ENCODE measurements at places on chromosomes 3 and 15.

- DNase-seq, result no peak
Observed at GRCh38 chr3:182420741-182421140, 372.6 kb upstream of the ATP11B start.

DNA sequence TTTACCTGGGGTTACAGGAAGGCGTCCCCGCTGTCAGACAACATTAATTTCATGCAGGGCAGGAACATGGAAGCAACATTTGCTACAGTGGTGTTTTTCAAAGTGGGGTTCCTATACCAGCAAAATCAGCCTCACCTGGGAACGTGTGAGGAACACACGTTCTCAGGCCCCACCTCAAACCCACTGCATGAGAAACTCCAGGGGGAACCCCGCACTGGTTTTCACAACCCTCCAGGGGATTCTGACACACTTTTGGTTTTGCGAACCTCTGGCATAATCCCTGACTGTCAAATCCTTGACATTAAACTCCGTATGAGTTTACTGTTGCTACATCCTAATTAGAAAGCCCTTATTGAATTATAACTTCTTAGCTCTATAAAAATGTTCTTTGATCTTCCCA, 127.7 kb downstream of the LRRK1 start:
- DNase-seq, result no peak

GRCh38 chr3:102353805-102354204, 81.0 kb upstream of the ZPLD1 start:
- no peak for DNase-seq

DNA sequence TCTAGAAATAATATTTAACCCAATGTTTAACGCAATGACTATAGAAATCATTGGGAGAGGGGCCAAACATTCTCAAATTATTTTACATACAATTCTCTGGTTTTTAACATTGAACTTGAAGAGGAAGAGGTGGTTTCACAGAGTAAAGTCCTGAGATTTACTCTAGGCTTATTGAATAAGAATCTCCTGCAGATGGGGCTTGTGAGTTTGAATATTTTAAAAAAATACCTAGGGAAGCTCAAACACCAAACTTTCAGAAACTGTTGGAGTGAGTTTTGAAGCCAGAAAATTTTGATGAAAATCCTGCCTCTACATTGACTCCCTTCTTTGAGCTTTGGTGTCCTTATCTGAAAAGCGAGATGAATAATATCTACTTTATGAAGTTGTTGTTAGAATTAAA, 906.6 kb downstream of the TUSC7 start:
- peak; percentile 30 for DNase-seq

DNA sequence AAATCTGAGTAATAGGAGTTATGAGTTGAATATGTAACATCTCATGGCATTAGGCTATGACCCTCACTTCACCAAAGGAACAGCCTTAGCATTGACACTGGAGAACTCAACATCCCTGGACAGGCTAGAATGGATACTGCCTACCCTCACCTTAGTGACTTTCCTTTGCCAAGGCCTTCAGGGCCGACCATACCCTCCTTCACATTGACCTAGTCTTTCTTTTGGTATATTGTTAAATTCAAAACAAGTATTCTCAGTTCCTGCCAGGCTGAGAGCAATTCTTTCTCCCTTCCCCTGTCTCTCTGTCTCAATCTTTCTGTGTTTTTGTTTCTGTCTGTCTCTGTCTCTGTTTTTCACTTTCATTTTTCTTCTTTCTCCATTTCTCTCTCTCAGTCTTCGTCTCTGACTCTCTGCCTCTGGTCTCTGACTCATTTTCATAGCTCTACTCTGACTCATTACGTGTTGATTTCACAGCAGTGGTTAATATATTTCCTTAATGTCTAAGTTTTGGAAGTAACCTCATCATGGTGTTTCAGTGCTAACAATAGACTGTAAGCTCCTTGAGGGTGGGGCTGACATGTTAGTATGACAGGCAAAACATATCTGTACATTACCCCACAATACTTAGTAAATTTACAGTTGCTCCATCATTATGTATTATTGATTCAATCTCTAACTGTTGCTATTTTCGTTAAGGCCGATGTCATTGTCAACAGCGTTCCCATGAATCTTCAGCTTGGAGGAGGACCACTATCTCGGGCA, 32.5 kb downstream of the PARP15 start:
- peak; percentile 78 for DNase-seq

- DNase-seq, result no peak
Observed at GRCh38 chr3:109387201-109387600, 49.9 kb upstream of the DPPA4 start.

DNA sequence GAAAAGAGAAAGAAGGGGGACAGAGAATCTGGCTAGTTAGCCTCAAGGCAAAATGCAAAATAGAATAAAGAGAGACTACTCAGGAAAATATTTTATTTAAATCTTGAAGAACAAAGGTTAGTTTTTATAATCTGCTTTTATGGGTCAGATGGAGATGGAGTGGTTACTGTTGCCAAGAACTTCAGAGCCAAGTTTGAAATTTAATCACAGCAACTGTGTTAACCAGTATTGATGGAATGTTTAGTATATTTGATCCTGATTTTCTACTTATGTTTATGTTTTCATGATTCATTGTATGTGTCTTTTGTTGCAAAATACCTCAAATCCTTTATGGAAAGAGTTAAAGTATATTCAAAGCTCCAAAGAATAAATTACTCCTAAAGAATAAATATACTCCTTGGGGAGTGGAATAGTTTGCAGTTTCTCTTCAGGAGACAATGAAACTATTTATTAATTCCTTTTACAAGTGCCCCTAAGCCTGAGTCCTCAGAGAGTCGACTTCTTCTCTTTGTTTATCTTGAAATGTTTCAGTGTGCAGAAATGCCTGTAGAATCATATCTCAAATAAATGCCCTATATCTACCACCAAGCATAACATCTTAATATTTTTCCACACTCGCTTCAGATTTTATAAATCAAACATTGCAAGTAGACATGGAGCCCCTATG, 60.9 kb upstream of the THSD4 start:
- no peak for DNase-seq

- DNase-seq, result no peak
Observed at GRCh38 chr3:87615506-87615905, 339.1 kb upstream of the POU1F1 start.

GRCh38 chr3:144189044-144189443, 217.4 kb downstream of the DIPK2A start:
- DNase-seq, result peak; percentile 52

GRCh38 chr3:37920156-37920699, 58.5 kb downstream of the CTDSPL start:
- DNase-seq, result no peak

DNA sequence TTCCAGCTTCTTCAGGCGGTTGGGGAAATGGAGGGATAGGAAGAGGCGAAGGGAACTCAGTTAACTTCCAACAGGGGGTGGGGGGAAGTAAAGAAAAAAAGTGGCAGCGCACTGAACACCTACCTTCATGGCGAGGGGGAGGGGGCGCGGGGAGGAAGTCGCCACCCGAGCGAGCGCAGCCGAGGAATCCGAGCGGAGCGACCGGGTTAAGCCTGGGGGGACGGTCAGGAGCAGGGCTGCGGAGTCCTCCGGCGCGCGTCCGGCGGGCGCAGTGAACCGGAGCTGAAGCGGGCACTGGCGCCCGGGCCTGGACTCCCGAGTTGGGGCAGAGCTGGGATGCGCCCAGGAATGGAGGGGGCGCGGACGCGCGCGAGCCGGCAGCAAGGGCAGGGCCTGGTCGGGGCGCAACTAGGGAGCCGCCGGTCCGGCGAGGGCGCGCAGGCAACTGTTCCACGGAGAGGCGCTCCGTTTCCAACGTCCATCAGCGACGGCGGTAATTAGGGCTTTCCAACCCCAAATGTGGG, at the start of gene WNT5A:
Gene WNT5A, minus strand, starts transcription at position 450 of the 524 bp plus-strand sequence. Its CDS starts 321 bp downstream, at position 129.
- DNase-seq, result peak; percentile 65

GRCh38 chr3:117842086-117842485, 1132.5 kb downstream of the TUSC7 start:
- no peak for DNase-seq

GRCh38 chr15:70160803-70161565, 63.3 kb upstream of the TLE3 start:
- DNase-seq, result no peak

GRCh38 chr3:46908294-46908985, 30.9 kb downstream of the PTH1R start:
- DNase-seq, result peak; percentile 55

- no peak for DNase-seq
Observed at GRCh38 chr15:90351479-90352106, 491 bp upstream of the ZNF774 start.

GRCh38 chr15:100298257-100298656, 43.5 kb downstream of the ADAMTS17 start:
- DNase-seq, result no peak

GRCh38 chr3:53238051-53238850, 17.6 kb downstream of the TKT start:
- peak; percentile 95 for DNase-seq

- no peak for DNase-seq
Observed at GRCh38 chr3:168091941-168092340, 3.8 kb downstream of the GOLIM4 start.

GRCh38 chr15:35630985-35631384, 85.0 kb upstream of the DPH6 start:
- DNase-seq, result no peak

DNA sequence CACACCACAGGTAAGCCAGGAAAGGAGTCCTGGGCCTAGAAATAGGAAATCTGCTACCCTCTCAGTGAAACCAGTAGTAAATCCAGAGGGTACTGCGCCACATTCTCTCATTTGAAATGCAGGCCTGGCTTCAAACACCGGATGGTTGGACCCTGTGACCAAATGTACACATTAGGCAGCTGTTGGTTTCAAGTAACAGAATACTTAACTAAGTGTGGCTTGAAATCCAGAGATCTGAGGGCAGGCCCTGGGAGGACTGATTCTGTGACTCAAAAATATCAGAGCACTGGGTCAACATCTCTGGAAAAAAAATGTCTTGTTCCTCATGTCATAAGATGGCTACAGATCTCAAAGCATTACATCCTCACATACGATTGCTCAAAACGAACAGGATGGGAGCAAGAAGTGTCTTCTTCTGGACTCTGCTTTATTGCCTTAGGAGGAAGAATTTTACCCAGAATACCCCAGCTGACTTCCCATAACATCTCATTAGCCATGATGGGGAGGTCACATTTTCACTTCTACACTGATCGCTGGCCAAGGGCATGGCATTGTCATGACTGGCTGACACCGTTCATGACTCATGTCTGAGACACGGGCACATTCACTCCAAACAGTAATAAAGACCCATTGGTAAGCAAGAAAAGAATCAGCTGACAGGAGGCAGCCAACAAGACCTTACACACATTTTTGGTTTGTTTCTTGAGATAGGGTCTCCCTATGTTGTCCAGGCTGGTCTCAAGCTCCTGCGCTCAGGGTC, 166.0 kb downstream of the ARRDC4 start:
- no peak for DNase-seq

- DNase-seq, result peak; percentile 92
Observed at GRCh38 chr3:157248590-157249422, 88.9 kb upstream of the CCNL1 start.

DNA sequence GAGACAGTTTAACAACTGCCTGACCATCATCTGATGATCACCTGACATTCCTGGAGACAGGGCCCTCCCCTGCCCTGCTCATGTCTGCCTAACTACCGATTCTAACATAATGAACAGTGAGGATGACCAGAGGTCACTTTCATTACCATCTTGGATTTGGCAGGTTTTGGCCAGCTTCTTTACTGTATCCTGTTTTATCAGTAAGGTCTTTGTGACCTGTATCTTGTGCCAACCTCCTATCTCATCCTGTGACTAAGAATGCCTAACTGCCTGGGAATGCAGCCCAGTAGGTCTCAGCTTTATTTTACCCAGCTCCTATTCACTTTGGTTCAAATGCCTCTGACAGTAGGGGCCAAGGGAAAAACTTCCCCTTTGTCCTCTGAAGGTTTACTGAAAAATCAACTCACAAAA, 40.2 kb downstream of the METTL6 start:
- DNase-seq, result no peak

DNA sequence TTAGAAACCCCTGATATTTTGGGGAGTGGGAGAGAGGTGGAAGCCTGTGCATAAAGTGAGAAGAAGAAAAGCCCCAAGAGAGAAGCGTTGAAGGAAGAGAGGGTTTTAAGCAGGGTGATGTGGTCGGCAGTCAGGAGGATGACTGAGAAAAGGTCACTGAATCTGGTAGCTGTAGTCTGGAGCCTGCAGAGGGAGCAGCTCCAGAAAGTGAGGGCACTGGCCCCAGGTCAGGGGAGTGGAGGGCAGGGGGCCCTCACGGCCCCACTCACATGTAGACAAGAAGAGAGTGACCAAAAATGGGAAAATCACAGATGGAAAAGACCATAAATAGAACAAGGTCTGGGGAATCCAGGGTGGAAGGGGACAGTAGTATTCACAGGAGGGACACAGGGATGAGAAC, 105.5 kb downstream of the RYK start:
- DNase-seq, result no peak

- DNase-seq, result no peak
Observed at GRCh38 chr3:23068016-23068728, 135.0 kb upstream of the UBE2E2 start.

DNA sequence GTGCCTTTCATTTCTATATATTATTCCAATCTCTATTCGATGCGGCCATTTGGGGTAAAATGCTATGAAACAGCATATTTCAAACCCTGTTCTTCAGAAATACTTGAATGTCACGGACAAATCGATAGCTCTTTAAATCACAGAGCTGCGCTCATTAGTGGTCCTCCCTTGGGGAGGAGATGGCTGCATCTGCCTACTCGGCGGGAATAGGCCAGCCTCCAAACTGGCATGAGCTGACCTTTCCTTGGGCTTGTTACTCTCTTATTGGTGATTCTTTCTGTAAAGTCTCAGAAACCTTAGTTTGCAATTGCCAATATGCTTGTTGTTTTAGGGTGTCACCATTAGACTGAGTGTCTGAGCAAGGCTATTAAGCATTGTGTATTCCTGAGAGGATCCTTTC, 120.9 kb downstream of the BDH1 start:
- DNase-seq, result no peak

DNA sequence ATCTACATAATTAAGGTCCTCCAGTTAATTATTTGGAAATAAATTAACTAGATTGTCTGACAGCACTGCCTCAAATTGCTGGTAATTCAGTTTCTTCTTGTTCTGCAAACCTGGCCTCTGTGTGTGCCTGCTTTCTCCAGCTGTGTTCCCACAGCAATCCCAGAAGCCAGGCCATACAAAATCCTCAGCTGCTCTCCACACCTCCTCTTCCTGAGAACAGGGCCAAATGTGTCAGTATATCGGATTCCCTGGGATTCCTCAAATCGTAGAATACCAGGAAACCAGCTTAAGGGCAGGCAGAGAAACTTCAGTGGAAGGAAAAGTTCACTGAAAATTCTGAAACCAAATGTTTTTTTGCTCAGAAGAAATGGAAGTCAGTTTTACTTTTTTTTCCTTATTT, 261.4 kb downstream of the ZMAT3 start:
- DNase-seq, result no peak

GRCh38 chr15:45611305-45611704, 23.5 kb upstream of the SQOR start:
- DNase-seq, result peak; percentile 12

DNA sequence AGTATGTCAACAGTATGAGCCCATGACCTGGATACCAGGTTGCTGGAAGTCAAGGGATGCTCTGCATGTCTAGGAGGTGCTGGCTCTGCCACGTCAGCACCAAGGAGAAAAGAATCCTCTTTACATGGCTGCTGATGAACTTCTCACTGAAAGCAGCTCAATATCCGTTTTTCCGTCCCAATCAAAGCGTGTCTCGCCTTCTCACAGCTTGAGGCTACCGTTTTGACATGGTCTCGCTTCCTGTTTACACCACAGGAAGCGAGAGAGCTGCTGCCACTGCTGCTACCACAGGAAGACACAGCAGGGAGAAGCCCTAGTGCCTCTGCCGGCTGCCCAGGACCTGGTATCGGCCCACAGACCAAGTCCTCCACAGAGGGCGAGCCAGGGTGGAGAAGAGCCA, 27.3 kb downstream of the STARD5 start:
- no peak for DNase-seq

All from fibroblast of upper back skin (primary cell).